Small intestine (tissue), 16 donors: ENCODE measurements at places on chromosomes 12 and 14. TPM values are rescaled to one million over a fixed set of nuclear protein-coding genes. Genes with fewer than 3 reads are reported as not detected.

- H3K36me3 ChIP-seq: no peaks in the 10 kb centered on the region
- H3K27ac ChIP-seq: no peak overlapping the region
- H3K4me1 ChIP-seq: no peaks in the 10 kb centered on the region
- peak; percentile 10 for DNase-seq
These were observed 59.7 kb upstream of the NAP1L1 start for GRCh38 chr12:76144245-76144549.

DNA sequence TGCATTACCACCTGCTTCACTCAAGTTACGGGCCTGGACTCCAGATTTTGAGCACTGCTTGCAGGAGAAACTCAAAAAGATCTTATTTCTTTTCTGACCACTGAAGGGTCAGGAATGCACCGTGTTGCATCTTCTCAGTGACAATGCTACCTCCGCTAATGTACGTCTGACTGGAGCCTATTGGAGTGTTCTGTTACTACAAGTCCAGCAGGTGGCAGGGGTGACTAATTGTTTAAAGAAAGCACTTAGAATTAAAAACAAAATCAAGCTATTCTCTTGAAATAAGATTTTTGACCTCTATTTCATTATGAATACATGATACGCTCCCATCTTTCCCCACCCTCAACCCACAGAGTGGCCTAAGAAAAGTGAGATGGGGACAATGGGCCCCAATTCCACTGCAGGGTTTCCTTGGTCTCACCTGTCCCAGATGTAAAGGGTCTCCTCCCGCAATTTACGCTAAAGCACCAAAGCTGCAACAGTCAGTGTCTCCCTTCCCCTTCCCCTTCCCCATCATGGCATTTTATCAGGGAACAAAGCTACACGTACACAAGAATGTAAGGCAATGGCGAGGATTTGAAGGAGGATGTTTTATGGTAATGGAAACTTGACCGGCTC lies 2.2 kb downstream of the TBPL2 start:
- H3K27me3 ChIP-seq: no peaks in the 10 kb centered on the region
- H3K36me3 ChIP-seq: no peaks in the 10 kb centered on the region
- DNase-seq: peak; percentile 57

GRCh38 chr12:80939231-80939950 lies 1.7 kb upstream of the LIN7A start:
- H3K27me3 ChIP-seq: no peaks in the 10 kb centered on the region
- no peaks in the 10 kb centered on the region for H3K36me3 ChIP-seq
- no peak overlapping the region for H3K27ac ChIP-seq
- H3K4me1 ChIP-seq: peaks cover 19% of the 10 kb centered on the region

The KCNC2 gene
- not detected for polyA plus RNA-seq

GRCh38 chr14:71648725-71649124 lies 283.5 kb upstream of the RGS6 start:
- H3K36me3 ChIP-seq: peaks cover 12% of the 10 kb centered on the region
- no peak overlapping the region for H3K4me3 ChIP-seq
- no peaks in the 10 kb centered on the region for H3K4me1 ChIP-seq
- no peak overlapping the region for H3K27ac ChIP-seq
- peak; percentile 6 for DNase-seq

The A2ML1 gene
- not detected for polyA plus RNA-seq

The LRTM2 gene
- 0.03 TPM for polyA plus RNA-seq
